Effector memory CD4-positive, alpha-beta T cell (primary cell): ENCODE measurements at places on chromosomes 1 and 21.

GRCh38 chr1:215603319-215603718 is 36.2 kb downstream of the KCTD3 start:
- no peak for DNase-seq

DNA sequence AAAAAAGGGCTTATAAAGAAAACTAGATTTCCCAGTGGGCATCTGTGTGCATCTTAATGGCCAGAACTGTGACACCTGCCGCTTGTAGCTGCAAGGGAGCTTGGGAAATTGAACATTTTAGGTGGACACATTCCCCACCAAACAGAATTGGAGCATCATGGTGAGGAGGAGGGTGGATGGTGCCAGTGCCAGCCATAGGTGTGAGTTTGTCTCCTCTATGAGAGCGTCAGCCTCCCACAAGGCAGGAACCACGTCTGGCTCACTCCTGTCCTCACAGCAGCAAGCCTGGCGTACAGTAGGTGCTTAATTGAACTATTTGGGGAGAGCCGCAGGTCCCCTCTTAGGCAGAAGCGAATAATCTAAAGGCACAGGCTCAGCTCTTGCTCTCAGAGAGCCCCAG is 124.5 kb upstream of the TMEM51 start:
- no peak for DNase-seq

DNA sequence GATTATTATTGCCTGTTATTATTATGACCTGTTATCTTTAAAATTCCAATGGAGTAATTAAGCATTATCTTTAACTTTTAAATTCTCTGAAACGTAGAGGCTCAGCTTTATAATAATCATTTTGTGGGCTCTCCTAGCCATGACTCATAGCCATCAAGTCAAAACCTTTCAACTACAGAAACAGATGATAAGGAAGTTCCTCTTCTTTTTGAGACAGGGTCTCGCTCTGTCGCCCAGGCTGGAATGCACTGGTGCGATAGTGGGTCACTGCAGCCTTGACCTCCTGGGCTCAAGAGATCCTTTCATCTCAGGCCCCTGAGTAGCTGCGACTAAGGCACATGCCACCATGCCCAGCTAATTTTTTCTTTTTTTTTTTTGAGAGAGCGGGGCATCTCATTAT is 43.5 kb downstream of the CHML start:
- DNase-seq, result no peak

DNA sequence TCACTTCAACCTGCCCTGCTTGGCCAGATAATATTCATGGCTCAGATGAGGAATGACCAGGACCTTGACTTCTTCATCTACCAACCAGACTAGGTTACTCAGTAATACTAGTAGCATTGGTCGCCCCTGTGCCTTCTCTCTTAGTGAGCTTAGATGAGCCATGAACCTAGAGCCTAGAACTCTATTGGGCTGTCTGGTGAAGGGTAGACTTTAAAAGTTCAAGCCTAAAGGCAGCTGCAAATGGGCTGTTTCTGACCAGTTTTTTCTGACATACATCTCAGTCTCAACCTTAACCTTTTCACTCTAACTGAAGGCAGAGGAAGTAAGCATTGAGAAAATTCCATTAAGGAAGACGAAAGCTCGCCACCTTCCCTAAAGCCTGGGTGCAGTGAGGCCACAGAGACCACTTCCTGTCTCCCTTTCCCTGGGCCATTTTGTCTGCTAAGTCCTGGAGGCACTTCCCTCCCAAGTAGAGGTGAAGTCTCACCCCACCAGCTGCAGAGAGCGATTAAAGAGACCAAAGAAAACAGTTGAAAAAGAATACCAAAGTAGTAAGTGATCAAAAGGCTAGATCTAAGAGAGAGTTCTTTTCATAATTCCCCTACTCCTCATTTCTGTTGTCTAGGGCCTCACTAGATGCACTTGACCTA is 53.3 kb downstream of the MTR start:
- DNase-seq, result no peak

GRCh38 chr1:188325211-188325610 is 1496.5 kb downstream of the PLA2G4A start:
- DNase-seq, result no peak

- no peak for DNase-seq
These were observed 35.0 kb upstream of the TTC34 start for GRCh38 chr1:2836333-2836970.

DNA sequence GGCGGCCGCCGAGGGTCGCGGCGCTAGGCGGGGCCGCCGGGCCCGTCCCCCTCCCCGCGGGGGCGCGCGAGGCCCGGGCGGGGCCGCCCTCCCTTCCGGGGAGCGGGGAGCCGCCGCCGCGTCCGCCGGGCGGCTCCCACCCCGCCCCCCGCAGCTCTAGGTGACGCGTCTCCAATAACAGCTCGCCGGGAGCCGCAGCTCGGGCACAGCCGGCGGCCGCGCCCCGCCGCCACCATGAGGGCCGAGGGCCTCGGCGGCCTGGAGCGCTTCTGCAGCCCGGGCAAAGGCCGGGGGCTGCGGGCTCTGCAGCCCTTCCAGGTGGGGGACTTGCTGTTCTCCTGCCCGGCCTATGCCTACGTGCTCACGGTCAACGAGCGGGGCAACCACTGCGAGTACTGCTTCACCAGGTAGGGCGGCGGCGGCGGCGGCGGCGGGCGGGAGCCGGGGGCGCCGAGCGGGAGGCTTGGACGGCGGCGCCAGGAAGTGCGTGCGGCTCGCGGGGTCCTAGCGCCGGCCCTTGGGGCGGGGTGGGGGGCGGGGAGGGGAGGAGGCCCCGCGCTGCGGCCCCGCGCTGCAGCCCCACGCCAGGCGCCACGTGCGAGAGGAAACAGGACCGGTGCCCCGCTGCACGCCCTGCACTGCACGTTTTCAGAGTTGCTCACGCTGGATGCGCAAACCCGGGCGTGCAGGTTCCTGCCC is at the start of gene SMYD2:
Gene SMYD2, plus strand, starts transcription at position 139 of the 699 bp plus-strand sequence. Its CDS starts 96 bp downstream, at position 235.
- peak; percentile 57 for DNase-seq

DNA sequence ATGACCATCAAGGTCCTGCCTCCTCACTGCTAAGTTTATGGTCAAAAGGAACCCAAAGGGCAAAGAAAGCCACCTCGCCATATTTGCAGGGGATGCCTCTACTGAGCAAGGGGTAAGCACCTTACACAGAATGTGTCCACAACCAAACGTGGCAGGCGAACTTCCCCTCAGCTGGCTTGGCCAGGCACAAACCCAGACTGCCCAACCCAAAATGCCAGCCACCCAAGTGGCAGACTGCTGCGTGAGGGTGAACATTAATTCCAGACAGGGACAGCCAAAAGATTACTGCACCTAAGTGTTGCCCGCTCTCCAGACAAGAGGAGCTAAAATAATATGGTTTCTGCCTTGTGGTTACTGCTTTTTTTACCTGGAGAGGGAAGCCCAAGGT is 16.0 kb downstream of the ZNF697 start:
- no peak for DNase-seq

DNA sequence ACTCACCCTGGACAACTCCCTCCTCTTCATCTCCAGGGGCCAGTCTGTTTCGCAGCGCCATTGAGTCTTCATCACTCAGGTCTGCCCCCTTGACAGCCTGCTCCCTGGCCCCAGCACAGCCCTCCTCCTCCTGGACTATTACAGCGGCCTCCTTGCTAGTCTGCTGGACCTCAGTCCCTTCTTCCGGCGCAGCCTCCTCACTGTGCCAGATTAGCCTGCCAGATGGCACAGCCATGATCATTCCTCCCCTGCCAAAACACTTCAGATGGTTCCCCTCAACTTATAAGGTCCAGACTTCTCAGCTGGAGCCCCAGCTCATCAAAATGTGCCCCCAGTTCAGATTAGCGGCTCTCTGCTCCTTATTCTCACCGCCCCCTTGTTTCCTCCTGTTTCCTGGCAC is 7.0 kb upstream of the CELSR2 start:
- no peak for DNase-seq

- DNase-seq, result no peak
These were observed 80.0 kb upstream of the CNTN2 start for GRCh38 chr1:204962742-204963632.

GRCh38 chr1:96515430-96515829 is 206.2 kb upstream of the PTBP2 start:
- no peak for DNase-seq

GRCh38 chr21:42578034-42578433 is 64.4 kb downstream of the SLC37A1 start:
- DNase-seq, result no peak

GRCh38 chr1:43447891-43448708 is 5.6 kb downstream of the HYI start:
- no peak for DNase-seq

DNA sequence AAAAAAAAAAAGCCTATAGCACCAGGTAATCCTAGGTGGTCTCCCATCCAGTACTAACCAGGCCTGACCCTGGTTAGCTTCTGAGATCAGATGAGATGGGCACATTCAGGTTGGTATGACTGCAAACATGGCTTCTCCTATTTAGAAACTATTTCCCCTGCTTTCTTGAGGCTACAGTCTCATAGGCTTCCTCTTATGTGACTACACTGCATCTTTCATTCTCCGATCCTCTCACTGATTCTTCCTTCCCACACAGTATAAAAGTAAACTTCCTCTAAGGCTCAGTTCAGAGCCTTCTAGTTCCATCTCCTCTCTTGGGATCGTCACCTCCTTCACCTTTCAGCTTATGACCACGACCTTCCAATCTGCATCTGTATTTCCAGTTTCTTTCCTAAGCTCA is 30.4 kb upstream of the RNF2 start:
- no peak for DNase-seq

DNA sequence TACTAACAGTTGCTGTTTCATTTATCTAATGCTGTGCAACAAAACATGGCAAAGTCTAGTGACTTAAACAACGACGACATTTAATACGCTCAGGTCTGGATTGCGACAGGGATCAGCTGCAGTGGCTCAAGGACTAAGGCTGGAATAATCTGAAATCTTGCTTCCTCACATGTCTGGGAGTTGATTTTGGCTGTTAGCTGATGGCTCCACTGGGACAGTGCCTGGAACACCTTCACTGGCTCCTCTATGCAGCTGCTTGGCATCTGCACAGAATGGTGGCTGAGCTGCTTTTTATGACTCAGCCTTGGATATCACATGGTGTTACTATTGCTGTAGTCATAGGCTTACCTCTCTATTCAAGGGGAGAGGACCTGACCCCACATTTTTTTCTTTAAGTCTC is 24.0 kb upstream of the BTG3 start:
- DNase-seq, result no peak

GRCh38 chr21:25836396-25836795 is 101.6 kb downstream of the GABPA start:
- DNase-seq, result no peak

- DNase-seq, result peak; percentile 47
These were observed 94.4 kb upstream of the KRTAP19-8 start for GRCh38 chr21:31132574-31133242.

- no peak for DNase-seq
These were observed 49.1 kb upstream of the ZBTB40 start for GRCh38 chr1:22402356-22403053.

GRCh38 chr1:74083128-74083527 is 114.8 kb downstream of the LRRIQ3 start:
- DNase-seq, result no peak

DNA sequence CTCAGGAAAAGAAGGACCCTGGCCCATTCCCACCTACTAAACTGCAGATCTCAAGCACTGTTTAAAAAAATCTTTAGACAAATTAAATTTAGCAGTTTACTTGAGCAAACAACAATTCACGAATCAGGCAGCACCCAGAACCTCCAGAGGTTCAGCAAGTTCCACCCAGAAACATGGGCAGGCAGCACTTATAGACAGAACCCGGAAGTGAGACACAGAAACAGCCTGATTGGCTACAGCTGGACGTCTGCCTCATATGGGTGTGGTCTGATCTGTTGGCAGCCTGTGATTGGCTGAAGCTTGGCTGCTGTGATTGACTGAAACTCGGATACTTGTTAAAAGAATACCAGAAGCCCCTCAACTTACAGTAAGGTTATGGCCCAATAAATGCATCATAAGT is 34.7 kb upstream of the COL6A2 start:
- no peak for DNase-seq

GRCh38 chr1:101008229-101008834 is 17.3 kb downstream of the DPH5 start:
- DNase-seq, result no peak

DNA sequence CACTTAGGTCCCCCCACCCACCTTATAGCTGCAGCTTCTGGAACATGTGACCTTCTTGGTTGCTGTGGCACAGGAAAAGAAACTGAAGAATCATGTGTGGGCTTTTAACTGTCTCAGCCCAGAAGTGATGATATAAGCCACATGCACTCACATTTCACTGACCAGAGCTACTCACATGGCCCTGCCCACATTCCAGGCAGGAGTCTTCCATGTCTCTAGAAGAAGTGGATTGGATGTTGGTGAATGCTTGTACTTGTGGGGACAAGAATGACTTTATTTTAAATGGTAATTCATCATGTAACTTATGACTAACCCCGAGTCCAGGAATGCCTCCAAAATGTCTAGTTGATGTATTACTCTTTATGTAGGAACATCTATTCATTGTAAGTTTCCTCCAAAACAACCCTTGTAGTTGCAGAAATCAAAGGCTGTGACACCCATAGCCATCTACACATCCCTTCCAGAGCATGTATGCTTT is 15.8 kb upstream of the CAMK1G start:
- DNase-seq, result no peak

DNA sequence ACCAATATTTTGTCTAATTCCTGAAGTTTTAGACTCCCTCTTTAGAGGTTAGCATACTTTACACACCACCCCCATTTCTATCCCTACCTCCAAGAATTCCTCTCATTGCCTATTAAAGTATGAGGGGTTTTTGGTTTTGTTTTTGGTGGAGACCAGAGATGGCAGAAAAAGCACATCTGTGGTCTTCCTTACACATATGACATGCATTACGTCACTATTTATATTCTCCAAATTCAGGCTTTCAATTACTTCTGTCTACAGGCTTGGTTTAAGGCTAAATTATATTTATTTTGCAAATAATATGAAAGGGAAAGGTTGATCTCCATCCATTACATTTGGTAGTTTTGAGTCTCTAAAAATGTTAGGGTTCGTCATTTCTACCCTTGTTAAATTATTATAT is 674.6 kb downstream of the LMO4 start:
- DNase-seq, result no peak

DNA sequence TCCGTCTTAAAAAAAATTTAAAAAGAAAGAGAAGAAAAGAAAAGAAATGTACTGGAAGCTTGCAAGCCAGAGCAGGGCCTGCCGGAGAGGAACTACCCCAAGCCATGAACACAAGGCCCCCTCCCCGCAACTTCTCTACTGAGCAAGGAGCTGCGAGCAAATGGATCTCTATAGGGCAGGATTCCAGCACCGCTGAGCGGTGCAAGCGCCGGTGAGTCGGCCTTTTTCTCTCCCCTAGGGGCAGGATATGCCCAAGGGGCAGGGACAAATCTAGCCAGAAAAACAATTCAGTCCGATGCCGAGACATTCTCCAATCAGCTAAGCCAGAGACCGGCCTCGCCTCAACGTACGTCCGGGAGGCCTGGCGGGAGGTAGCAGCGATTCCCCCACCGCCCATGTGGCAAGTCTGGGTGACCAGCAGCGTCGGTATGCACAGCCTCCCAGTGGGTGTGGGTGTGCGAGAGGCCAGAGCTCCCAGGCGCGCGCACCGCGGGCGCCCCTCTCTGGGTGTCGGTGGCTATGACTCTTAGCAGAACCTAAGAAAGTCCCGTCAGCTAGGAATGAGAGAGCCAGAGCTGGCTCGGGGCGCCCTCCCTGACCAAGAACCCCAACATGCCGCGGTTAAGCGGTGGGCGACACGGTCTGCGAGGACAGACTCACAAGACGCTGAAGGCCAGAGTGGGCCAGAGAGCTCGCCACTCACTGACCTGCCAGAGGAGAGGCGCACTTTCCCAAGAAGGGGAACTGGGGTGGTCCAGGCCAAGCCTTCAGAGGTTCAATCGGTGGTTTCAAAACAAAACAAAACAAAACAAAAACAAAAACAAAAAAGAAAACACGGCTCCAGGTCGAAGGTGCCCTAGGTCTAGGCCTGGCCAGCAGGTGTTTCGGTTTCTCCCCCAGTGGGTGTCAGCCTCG is 1.9 kb downstream of the CSMD2 start:
- no peak for DNase-seq
